Bronchial epithelial cell (primary cell): ENCODE measurements at places on chromosomes 2 and 18. TPM values are rescaled to one million over a fixed set of nuclear protein-coding genes. Genes with fewer than 3 reads are reported as not detected.
A peak's percentile ranks its signal among the peaks of the same experiment; 100 is the strongest.

- DNase-seq = no peak
Measured at GRCh38 chr2:181998891-181999654, 13.4 kb downstream of the PPP1R1C start.

GRCh38 chr2:176552501-176553135, 283.4 kb downstream of the MTX2 start:
- no peak for DNase-seq

GRCh38 chr2:121562269-121563176, 31.8 kb downstream of the RNU4ATAC start:
- DNase-seq = no peak

DNA sequence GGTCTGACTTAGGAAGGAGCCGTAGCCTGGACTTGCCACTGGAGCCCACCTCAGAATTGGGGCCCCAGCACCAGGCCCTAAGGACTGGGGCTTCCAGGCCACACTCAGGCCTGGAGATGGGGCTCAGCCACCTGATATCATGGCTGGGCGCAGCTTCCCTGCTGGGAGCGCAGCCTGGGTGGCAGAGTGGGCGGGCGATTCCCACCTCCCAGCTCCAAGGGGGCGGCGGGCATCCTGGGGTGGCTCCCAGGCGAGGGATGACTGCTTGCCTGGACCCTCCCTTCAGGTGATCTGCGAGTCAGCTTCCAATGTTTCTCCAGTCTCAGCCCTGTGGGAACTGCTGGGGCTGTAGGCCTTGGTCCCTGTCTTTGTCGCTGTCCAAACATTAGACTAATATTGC, 20.1 kb downstream of the GPR35 start:
- no peak for DNase-seq

DNA sequence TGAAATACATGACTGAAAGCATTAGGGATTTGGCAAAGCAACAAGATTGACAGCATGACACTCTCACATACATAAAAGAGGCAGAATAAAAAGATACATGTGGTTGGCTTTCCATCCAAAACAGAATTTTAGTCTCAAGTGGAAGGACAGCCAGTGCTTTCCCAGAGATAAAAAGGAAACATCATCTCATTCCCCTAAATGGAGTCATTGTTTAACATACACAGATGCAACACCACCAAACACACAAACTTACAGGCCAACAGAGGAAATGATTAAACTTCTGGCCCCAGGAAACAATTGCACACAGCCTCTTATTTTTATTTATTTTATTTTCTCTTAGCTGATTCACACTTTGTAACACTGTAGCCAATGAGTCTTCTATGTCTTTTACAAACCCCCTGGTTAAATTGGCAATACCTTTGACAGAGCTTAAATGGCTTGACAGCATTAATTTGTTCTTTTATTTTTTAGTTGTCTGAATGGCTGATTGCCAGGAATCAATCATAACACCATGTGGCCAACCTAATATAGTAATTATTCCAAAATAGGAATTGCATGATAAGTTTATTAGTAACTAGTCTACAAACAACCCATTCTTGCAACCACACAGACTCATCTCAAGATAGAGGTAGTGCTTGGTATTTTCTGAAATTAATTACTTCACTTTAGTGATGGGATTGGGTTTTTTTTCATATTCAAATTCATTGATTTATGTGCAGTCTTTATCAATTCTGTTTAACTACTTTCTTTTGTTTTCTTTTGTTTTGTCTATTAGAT, 190.5 kb downstream of the RND3 start:
- DNase-seq = peak; percentile 86

DNA sequence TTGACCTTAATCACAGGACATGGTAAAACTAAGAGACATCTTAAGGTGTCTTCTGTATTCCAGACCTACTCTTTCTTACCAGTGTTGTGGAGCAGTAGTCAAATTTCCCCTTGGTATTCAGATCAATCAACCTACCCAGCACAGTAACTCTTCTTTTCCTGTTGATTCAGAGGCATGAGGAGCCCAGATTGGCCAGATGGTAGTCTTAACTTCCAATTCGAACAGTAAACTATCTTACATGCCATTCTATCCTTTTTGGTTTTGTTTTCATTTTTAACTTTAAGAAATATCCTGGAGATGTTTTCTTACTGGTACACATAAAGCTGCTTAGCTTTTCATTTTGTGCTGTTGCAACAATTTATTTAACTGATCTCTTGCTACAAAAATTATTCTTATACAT, 630.3 kb upstream of the PKDCC start:
- no peak for DNase-seq

Gene RBM44
- total RNA-seq = 0.26 TPM in 2 replicates

Gene ELOA2
- total RNA-seq = not detected in 2 replicates

Gene HTR2B
- 0.13 and 0.53 TPM in 2 replicates for total RNA-seq
